LHCN-M2 (cell line): ENCODE measurements at places on chromosomes 13 and 19. TPM values are rescaled to one million over a fixed set of nuclear protein-coding genes. Genes with fewer than 3 reads are reported as not detected.

Gene ZNF525
- 7.3 and 8.3 TPM in 2 replicates for total RNA-seq

Gene ZNF763
- 0.69 and 1.7 TPM in 2 replicates for total RNA-seq

Gene MYPOP
- total RNA-seq: 3.2 and 3.5 TPM in 2 replicates

Gene LGALS7B
- total RNA-seq: not detected in 2 replicates

Gene BEST2
- total RNA-seq: 0.45 and 0.98 TPM in 2 replicates

Gene HCN2
- total RNA-seq: 1.4 and 1.9 TPM in 2 replicates

Gene C19orf85
- not detected in 2 replicates for total RNA-seq

Gene ENOX1
- total RNA-seq: 2.9 and 7.7 TPM in 2 replicates

Gene RAB20
- total RNA-seq: 6.2 and 8.1 TPM in 2 replicates
